ENCODE measurements at places on chromosomes 1 and 21.

- DNase-seq, result no peak
Observed at GRCh38 chr1:20080441-20081352, 10.7 kb downstream of the PLA2G5 start.

GRCh38 chr1:68321084-68321685 lies 88.9 kb upstream of the WLS start:
- DNase-seq, result no peak

DNA sequence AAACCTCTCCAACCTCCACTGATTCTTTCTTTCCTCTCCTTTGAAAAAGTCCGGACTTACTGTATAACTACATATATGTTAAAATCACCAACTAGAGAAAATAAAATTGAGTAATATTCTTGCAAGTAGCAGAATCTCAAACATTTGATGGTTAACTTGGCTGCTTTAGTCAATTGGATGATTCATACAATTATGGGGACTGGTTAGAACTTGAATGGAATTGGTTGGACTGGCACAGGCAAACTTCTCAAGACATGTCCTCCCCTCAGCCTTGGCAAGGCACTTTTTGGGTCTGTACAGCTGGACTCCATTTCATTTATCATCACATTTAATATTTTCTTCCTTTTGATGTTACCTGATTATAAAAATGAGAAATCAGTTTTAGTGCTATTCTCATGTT lies 6.5 kb downstream of the WLS start:
- no peak for DNase-seq

GRCh38 chr21:31713973-31714740 lies 17.8 kb downstream of the SCAF4 start:
- DNase-seq, result no peak

DNA sequence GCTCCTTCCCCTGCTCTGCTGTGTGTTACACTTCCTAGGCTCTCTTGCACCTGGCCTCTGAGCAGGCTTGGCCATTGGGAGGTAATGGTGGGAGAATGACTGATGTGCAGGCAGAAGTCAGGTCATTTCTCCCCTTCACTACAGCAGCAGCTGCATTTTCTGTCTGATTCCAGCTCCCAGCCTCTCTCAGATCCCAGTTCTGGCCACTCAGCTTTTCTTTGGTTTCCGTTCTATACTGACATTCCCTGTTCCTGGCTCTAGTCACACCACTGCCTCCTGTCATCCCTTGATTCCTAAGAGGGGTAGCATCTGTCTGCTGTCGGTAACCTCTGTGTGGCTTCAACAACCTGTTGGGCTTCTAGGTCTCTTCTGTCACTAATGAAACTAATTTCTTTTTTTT lies 127.7 kb upstream of the HOOK1 start:
- no peak for DNase-seq

DNA sequence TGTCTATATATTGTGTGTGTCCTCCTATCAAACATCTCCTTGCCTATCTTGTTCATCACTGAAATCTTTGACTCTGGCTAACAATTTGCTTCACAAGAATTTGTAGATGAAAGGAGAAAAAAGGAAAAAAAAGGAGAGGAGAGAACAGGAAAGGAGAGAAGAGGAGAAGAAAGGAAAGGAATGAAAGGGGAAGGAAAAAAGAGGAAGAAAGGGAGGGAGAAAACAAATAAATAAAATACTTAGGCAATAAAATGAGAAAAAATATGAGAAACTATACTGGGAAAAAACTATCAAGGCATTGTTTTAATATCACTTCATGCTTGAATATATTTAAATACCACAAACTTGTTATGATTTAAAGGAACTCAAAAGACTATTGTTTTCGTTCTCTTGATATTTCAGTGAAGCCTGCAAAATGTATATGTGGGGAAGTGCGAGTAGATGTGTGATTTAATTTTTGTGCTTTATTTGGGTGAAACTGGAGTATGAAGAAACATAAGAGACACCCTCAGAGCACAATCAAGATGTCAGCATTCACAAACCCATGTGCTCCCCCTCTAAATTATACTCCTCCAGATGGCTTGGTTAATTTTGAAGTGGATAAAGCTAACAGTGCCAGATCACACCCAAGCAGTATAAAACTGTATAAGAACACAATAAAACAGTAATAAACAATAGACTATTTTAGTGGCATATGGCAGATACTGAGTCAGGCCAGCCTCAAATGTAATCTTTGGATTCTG lies 205.7 kb upstream of the SAMSN1 start:
- no peak for DNase-seq

- DNase-seq, result no peak
Observed at GRCh38 chr1:109213345-109213823, 334 bp upstream of the SARS1 start.

DNA sequence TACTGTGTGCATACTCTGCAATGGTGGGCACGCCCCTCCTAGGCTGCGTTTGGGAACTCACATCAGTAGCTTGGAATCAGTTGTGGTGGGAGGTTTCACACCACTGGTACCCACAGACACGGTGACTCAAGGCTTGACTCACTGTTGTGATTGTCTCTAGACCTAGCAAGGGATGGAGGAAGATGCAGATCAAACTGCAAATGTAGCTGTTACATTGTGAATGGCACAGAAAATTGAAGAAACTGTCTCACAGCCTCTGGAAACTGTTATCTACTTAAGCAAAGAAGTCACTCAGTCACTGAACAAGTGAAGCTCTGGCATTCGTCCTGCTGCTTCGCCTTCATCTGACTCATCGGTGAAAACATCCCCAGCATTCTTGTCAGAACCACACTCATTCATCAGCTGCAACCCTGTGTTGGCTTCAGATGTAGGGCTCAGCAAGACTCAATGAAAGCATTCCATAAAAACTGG lies 59.5 kb downstream of the POFUT2 start:
- peak; percentile 61 for DNase-seq

DNA sequence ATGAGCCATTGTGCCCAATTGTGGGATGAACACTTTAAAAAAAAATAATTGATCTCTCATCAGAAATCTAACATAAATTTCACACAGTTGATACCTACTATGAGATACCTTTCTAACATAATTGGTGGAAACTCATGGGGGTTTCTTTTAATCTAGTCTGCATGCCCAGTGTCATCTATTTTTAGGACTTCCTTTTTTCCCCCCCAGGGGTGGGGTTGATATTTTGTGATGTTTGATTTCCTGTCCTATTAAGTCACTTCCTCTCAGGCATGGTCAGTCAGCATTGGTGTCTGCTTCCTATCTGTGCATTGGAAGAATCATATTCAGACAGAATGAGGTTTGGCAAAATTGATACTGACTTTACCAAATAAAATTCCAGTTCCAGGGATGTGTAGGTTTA lies 21.5 kb downstream of the NFYC start:
- DNase-seq, result no peak

DNA sequence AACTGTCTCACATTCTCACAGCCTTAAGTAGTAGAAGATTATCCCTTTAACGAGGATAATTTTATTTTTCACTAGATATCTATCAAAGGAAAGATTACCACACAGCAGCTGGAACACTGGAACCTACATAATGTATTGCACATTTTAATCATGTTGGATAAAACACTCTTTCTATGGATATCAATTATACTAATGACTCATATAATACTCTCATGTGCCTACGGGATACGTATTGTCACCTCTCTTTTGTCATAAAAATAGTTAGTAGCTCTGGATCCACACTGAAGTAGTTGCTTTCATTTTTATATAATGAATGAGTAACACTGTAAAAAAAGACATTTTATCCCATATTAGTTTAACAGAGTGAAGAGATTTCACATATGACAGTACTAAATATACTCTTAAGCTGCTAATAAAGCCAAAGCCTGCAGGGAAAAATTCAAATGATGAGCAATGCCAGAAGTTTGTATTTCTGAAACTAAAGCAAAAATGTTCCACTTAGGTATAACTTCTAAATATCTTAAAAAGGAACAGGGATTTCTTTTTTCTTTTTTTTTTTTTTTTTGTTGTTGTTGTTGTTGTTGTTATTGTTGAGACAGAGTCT lies 408.7 kb upstream of the PKN2 start:
- DNase-seq, result no peak

DNA sequence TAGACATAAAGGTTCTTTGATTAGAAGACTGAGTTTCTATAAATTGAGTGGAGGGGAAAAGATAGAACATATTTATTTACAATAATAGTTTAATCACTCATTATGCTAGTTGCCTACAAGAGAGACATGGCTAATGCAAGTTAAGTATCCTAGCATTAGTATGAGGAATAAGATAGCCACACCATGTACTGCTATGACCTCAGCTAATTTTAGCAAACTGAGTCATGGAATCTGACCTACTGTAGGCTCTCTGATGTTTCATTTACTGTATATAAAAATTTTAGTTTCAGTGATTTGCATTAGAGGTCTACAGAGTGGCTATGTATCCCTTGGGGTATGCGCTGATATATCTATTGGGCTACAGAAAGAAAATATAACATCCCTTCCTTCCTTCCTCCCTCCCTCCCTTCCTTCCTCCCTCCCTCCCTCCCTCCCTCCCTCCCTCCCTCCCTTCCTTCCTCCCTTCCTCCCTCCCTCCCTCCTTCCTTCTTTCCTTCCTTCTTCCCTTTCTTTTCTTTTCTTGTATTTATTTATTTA lies 5.8 kb downstream of the AGL start:
- DNase-seq, result no peak

DNA sequence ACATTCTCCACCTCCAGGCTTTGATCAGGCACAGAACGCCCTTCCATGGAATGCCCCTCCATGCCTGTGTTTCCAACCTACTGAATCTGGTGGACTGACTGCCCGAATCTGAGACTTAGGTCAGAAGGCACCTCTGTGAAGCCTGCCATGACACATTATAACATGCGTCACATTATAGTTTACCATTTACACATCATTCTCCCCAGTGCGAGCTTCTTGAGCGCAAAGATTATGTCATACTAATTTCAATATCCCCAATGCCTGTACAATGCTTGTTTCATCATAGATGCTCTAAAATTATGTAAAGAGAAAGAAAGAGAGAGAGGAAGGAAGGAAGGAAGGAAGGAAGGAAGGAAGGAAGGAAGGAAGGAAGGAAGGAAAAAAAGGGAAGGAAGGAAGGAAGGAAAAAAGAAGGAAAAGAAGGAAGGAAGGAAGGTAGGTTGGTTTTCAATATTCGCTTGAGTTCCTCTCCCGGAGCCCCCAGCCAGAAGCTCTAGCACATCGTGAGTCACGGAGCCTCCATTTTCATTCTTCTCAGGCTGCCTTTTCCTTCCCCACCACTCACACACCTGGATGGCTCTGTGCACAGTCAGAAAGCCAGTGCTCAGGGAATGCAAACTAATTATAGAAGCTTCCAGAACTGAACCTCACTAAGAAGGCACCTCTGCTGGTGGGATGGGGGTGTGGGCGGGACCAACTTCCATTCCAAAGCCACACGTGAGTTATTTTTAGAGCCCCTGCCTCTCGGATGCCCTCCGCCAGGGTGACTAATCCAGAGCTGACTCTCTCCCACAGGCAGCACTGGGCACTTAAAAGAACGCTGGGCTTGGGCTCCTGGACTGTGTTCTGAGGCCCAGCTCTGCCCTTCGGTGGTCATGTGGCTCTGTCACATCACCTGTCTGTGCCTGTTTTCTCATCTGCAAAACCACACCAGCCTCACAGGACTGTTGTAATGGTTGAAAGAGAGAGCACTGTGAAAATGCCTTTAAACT lies 27.4 kb downstream of the LAMB3 start:
- no peak for DNase-seq

DNA sequence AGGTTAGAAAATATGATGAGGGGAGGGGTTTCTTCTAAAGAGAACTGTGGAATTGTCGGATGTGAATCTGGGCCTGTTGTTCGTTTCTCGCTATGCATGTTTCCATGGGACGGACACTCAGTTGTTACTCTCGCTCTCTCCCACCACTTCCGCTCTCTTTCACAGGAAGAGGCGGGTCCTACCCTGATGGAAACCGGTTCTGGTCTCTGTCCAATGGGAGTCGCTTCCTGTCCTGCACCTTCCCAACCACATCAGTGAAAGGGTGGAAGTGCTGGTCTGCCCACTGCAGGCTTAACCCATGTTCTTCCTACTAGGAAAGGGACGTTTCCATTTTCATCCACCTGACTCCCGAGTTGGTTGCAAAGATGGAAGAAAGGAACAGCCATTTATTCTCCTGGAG lies 119.4 kb downstream of the KCNJ15 start:
- no peak for DNase-seq

DNA sequence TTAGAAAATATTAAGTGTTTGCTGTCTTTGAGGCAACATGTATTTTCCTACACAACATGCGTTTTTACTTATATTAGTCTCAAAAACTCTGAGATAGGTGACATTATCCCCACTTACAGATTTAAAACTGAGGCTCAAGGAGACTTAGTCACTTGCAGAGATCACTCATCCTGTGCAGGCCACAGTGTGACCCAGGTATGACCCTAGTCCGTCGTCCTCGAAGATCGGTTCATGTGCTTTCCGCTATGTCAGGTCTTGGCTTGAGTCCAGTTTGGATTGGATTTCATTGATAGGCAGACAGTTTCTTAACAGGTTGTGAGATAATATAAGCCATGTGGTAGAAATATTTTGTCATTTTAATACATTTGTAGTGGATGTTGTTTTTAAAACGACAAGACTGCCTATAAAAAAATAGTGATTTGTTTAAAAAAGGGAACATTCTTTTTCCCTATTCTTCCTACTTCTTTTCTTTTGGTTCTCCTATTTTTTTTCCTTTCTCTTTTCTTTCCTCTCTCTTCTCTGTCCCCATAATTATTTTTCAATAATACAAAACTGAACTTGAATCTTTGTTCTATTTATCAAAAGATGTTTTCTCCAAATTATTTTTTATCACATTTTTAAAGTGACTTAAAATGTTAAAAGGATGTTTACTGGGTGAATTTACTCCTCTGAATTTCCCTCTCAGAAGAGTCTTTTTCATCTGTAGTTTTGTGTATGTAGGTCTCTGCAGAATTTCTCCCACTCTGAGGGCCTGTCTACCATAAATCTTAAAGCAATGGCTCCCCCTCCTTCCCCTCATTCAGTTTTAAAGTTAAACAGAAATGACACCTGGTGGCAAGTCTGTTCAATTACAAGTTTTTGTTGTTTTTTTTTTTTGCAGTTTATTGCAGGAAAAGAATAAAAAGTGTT lies 81.8 kb downstream of the PHTF1 start:
- no peak for DNase-seq

DNA sequence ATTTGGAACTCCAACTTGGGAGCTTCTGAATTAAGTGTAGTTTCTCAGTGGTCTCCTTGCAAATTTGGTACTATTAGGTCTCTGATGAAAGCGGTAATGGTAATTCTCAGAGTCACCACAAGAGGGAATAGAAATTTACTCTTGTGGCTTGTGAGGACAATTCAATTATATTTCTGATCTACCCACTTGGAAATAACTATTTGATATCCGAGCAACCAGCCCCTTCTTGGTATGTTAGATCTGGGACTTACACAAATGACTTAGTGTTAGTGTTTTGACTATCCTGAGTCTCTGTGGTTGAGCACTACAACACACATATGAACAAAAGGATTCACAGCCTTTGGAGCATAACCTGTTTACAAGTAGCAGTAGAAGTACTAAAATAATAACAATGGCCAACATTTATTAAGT lies 68.1 kb downstream of the RPS6KA1 start:
- no peak for DNase-seq

- no peak for DNase-seq
Observed at GRCh38 chr1:9670085-9670484, 18.6 kb downstream of the PIK3CD start.

GRCh38 chr1:7346070-7346596 lies 425.0 kb upstream of the VAMP3 start:
- DNase-seq, result no peak

All from stimulated activated CD8-positive, alpha-beta memory T cell treated with anti-CD3 and anti-CD28 coated beads, Interleukin-12 subunit alpha, Interleukin-12 subunit beta, amount 100 ng/mL, for 4 hours (primary cell).